Spleen (tissue), 13 donors: ENCODE measurements at places on chromosomes 7 and 10. TPM values are rescaled to one million over a fixed set of nuclear protein-coding genes. Genes with fewer than 3 reads are reported as not detected.

OPN4 gene
- not detected for total RNA-seq

GRCh38 chr7:133197972-133198544 lies 54.8 kb upstream of the EXOC4 start:
- no peak overlapping the region for H3K4me3 ChIP-seq
- H3K27ac ChIP-seq, result no peak overlapping the region
- H3K27me3 ChIP-seq, result peaks cover 19% of the 10 kb centered on the region
- no peaks in the 10 kb centered on the region for H3K4me1 ChIP-seq

POM121C gene
- 63.6 TPM for total RNA-seq

LIPJ gene
- total RNA-seq, result not detected

- no peak overlapping the region for H3K4me3 ChIP-seq
- no peaks in the 10 kb centered on the region for H3K36me3 ChIP-seq
- DNase-seq, result no peak
- peaks cover 81% of the 10 kb centered on the region for H3K4me1 ChIP-seq
Measured at GRCh38 chr10:104321725-104322415, 16.4 kb downstream of the ITPRIP start.

TLX1 gene
- total RNA-seq, result 31.1 TPM

- DNase-seq, result no peak
- no peaks in the 10 kb centered on the region for H3K4me1 ChIP-seq
- no peaks in the 10 kb centered on the region for H3K36me3 ChIP-seq
- no peaks in the 10 kb centered on the region for H3K27me3 ChIP-seq
- H3K4me3 ChIP-seq, result no peak overlapping the region
Measured at GRCh38 chr10:92801978-92802872, 46.1 kb upstream of the EXOC6 start.

DNA sequence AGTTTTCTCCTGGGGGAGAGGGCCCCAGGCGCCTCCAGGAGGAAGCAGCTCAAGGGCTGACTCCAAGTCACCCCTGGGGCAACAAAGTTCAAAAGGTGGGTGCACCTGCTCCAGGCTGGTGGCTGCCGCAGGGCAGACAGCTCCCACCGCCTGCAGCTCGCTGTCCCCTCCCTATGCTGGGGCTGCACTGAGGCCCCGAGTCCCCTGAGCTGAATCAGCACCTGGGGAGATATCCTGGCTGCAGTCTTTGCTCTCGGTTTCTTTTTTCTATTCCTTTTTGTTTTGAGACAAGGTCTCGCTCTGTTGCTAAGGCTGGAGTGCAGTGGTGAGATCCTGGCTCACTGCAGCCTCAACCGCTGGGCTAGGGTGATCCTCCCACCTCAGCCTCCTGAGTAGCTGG lies 183.4 kb downstream of the DNAJB6 start:
- H3K36me3 ChIP-seq, result no peaks in the 10 kb centered on the region
- no peaks in the 10 kb centered on the region for H3K4me1 ChIP-seq
- H3K4me3 ChIP-seq, result no peak overlapping the region
- H3K27me3 ChIP-seq, result no peaks in the 10 kb centered on the region
- DNase-seq, result peak; percentile 52
- no peak overlapping the region for H3K27ac ChIP-seq

GRCh38 chr7:36599645-36600313 lies 124.5 kb downstream of the AOAH start:
- no peak for DNase-seq
- H3K27ac ChIP-seq, result peak overlapping the region; percentile 81
- no peaks in the 10 kb centered on the region for H3K36me3 ChIP-seq
- H3K27me3 ChIP-seq, result no peaks in the 10 kb centered on the region
- no peak overlapping the region for H3K4me3 ChIP-seq
- H3K4me1 ChIP-seq, result peaks cover 7% of the 10 kb centered on the region

- DNase-seq, result no peak
- no peak overlapping the region for H3K4me3 ChIP-seq
- peak overlapping the region; percentile 21 for H3K27ac ChIP-seq
- no peaks in the 10 kb centered on the region for H3K36me3 ChIP-seq
- H3K4me1 ChIP-seq, result peaks cover 19% of the 10 kb centered on the region
Measured at GRCh38 chr7:80623503-80624252, 14.8 kb upstream of the CD36 start.

ELAPOR2 gene
- total RNA-seq, result 18.5 TPM
